CD4-positive, alpha-beta T cell treated with Interleukin-15 for 4 hours (primary cell): ENCODE measurements at places on chromosomes 12 and 14.

DNA sequence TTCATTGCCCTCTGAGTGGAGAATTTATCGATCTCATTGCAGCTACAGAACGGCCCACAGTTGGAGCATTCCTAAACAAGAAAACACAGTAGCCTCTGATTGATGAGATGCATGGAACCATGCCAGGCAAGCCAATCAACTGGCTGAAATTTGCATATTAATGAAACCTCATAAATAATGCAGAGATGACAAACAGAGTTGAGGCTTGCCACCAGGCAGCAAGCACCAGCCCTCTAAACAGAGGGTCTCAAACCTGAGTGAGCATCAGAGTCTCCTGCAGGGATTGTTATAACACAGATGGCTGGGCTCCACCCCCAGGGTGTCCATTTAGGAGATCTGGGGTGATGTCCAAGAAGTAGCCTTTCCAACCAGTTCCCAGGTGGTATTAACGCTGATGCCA lies 60.9 kb upstream of the CMKLR1 start:
- DNase-seq = no peak

GRCh38 chr12:111904446-111904975 lies 62.5 kb downstream of the MAPKAPK5 start:
- no peak for DNase-seq

- no peak for DNase-seq
Measured at GRCh38 chr12:32588604-32589003, 90.5 kb upstream of the DNM1L start.

DNA sequence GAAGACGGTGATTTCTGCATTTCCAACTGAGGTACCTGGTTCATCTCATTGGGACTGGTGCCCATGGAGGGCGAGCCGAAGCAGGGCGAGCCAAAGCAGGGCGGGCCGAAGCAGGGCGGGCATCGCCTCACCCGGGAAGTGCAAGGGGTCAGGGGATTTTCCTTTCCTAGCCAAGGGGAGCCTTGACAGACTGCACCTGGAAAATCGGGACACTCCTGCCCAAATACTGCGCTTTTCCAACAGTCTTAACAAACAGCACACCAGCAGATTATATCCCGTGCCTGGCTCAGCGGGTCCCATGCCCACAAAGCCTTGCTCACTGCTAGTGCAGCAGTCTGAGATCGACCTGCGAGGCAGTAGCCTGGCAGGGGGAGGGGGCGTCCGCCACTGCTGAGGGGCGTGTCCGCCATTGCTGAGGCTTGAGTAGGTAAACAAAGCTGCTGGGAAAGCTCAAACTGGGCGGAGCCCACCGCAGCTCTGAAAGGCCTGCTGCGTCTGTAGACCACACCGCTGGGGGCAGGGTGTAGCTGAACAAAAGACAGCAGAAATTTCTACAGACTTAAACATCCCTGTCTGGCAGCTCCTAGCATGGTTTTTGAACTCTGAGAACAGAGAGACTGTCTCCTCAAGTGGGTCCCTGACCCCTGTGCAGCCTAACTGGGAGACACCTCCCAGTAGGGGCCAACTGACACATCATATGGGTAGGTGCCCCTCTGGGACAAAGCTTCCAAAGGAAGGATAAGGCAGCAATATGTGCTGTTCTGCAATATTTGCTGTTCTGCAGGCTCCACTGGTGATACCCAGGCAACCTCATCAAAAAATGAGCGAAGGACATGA lies 77.2 kb downstream of the BAZ1A start:
- DNase-seq = no peak

DNA sequence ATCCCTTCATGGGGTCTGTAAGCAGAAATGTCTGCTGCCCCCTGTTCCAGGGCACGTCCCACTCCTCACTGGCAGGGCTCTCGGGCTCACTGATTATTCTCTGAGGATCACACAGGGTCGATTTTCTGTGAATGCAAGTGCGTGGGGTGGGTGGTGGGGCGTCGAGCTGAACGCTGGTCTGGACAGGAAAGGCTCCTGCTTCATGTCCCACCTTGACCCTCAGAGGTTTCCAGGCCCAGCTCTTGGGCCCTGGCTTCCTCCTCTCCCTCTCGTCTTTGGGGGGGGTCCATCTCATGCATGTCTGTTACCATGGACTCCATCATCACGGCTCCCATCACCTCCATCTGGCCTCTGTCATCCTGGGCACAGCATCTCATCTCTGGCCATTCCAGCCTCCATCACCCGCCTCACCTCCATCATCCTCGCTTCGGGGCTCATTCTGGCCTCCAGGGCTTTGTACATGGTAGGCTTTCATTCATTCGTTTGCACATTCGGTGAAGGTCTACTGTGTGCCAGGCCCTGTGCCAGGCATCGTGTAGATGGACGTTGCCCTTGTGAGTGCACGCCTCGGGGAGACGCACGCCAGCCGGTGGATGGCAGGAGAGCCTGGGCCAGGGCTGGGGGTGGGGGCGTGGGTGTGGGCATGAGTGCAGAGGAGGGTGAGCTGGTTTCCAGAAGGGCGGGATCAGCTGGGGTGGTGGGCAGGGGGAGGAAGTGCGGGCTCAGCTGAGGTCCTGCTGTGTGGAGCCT lies 34.7 kb downstream of the RTL1 start:
- no peak for DNase-seq

DNA sequence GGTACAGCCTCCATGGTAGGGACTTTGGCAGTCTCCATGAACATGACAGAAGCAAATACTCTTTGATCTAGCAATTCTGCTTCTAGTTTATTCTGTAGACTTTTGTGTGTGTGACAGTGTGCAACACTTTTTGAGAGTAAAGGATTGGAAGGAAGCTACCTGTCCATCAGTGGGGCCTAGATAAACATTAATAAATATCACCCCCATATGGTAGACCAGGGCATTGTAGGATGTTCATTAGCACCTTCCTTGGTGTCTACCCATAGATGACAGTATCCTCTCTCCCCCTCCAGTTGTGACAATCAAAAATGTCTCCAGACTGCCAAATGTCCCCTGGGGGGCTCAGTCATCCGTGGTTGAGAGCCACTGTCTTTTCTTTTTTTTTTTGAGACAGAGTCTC lies 10.8 kb downstream of the SNRNP35 start:
- DNase-seq = peak; percentile 45

DNA sequence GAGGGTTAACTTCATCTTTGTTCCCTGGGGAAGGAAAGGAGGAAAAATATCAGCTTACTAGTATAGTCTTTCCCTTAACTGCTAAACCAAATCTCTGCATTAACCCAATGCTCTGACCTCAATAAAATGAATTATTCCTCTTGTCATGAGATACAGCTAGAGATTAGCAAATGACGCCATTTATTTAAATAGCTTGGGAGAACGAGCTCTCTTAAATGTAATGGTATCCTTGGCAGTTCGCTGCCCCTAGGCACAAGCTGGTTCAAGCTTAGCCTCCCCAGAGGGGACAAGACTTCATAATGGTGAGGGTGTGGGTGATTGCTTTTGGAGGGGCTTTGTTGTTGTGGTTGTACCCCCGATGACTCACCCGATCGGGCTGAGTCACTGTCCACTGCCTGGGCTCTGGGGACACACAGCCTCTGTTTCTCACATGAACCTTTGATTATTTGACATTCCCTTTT lies 19.6 kb downstream of the FNTB start:
- DNase-seq = no peak

GRCh38 chr14:60317609-60318008 lies 68.6 kb downstream of the PPM1A start:
- DNase-seq = no peak

- DNase-seq = no peak
Measured at GRCh38 chr14:54267172-54267571, 129.6 kb upstream of the CDKN3 start.

GRCh38 chr14:44914849-44915248 lies 46.9 kb downstream of the KLHL28 start:
- no peak for DNase-seq

- no peak for DNase-seq
Measured at GRCh38 chr12:92879698-92880322, 49.3 kb downstream of the EEA1 start.

DNA sequence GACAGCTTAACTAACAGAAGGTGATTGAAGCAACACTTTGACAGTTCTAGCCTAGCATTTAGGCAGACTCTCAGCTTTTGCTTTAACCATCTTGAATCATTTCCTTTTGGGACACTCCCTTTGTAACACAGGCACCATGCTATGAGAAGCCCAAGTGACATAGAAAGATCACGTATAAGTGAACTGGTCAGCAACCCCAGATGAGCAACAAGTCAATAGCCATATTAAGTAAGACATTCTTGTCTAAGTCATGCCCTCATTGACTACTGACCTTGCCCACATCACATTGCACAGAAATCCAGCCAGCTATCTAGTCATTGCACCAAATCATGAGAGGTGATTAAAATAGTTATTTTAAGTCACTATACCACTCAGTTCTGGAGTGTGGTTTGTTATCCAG lies 476.8 kb downstream of the TRHDE start:
- no peak for DNase-seq

GRCh38 chr12:104263580-104264358 lies 39.8 kb upstream of the EID3 start:
- DNase-seq = no peak
